ENCODE measurements at places on chromosomes 16 and 17. TPM values are rescaled to one million over a fixed set of nuclear protein-coding genes. Genes with fewer than 3 reads are reported as not detected.

GRCh38 chr17:80760511-80760911 is 215.9 kb downstream of the RPTOR start:
- DNase-seq = no peak

GRCh38 chr17:71460943-71461342 is 659.9 kb upstream of the SOX9 start:
- DNase-seq = no peak

DNA sequence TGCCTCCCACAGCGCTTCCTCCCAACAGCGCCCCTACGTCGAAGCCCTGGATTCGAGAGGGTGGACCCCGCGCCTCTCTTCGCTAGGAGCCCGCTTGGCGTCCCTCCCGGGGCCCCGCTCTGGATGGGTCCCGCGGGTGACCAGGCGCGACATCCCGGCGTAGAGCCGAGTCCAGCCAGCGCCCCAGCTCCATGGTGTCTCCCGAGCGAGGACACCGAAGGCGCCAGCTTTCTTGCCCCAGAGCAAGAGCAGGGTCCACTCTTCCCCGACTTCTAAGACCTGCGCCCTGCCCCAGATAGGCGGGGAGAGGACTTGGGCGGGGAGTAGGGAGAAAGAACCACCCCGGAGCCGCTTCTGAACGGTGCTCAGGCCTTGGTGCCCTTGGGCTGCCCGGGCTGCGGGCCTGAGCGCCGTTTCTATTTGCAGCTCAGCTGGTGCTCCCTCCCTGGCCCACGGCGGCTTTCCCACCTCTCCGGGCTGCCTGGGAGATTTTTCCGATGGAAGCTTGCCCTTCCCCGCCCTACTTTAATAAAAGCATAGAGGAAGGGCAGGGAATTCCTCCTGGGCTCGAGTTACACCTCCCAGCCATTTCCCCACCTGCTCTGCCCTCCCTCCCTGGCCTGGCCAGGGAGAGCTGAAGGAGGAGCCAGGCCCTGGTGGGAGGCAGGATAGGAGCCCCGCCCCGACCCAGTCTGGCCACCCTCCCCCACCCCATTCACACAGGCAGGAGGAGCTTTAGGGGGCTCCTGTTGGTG is 1.8 kb downstream of the MMP15 start:
- DNase-seq = peak; percentile 81

DNA sequence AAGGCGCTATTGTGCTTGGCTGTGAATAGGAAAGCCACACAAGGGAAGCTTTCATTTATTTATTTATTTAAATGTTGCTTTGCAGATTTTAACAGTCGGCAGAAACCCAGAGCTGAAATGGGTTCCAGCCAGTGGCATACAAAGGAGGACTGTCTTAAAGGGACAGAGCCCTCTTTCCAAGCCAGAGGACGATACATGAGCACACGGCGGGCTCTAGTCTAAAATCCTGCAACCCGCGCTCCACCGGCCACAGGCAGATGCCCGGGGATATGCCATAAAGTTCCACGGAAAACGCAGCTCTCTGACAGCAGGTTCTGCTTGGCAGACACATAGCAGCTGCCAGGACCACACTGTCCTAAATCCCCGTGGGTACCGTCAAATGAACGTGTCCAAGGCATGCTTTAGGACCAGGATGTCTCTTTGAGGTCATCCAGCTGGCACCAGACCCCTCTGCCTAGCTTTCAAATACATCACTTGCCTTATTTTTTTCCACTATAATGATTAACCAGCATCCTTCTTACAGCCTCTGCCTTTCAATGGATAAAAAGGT is 64.6 kb downstream of the CYTH1 start:
- DNase-seq = no peak

DNA sequence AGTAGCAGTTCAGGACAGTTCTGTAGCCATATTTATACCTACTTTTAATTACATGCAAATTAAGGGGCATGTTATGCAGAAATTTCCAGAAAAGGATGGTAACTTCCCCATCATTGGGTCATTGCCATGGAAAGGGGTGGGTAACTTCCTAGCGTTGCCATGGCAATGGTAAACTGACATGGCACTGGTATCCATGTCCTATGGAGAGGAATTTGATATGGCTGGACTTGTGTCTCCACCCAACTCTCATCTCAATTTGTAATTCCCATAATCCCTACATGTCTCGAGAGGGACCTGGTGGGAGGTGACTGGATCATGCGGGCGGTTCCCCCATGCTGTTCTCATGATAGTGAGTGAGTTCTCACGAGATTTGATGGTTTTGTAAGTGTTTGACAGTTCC is 35.6 kb upstream of the CACNG4 start:
- DNase-seq = no peak

DNA sequence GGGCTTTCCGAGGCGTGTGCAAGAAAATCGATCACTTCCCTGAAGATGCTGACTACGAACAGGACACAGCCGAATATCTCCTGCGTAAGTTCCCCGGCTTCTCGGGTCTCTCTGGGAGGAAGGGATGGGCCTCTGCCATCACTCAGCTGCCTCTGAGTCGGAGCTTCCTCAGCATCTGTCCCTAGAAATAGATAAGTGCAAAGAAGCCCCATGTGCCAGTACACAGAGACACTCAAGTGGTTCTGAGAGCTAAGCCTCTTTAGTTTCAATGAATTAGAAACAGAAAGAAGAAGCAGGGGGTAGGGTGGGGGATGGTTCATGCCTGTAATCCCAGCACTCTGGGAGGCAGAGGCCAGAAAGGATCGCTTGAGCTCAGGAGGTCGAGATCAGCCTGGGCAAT is 90.6 kb downstream of the CACNG3 start:
- DNase-seq = no peak

DNA sequence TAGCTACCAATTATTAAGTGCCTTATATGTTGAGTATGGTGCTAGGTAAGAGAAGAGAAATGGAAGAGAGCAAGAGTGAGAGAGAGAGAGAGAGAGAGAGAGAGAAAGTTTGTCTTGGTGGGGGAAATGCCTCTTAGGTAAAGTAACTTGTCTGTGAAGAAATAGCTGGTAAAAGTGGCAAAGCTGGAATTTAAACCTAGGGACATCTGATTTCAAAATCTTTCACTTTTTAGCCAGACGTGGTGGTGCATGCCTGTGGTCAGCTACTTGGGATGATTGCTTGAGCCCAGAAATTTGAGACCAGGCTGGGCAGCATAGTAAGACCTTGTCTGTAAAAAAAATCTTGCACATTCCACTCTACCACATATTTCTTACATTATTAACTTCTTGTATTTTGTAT is 23.0 kb upstream of the CDR2 start:
- no peak for DNase-seq

DNA sequence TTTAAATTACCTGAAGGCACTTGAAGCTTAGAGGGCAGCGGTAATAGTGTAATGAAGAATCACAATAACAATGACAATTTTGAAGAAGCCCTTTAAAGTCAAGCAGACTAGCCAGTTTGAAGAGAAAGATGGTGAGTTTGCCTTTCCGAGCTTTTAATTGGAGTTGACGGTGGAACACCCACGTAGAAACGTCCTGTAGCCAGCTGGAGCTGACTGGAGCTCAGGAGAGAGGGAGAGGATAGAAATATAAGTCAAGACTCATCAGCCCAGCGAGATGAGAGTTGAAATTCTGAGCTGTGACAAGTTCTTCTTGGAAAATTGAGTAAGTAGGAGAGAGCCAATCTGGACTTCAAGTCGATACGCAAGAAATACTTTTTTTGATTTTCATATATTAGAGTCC is 91.7 kb upstream of the CACNG3 start:
- no peak for DNase-seq

DNA sequence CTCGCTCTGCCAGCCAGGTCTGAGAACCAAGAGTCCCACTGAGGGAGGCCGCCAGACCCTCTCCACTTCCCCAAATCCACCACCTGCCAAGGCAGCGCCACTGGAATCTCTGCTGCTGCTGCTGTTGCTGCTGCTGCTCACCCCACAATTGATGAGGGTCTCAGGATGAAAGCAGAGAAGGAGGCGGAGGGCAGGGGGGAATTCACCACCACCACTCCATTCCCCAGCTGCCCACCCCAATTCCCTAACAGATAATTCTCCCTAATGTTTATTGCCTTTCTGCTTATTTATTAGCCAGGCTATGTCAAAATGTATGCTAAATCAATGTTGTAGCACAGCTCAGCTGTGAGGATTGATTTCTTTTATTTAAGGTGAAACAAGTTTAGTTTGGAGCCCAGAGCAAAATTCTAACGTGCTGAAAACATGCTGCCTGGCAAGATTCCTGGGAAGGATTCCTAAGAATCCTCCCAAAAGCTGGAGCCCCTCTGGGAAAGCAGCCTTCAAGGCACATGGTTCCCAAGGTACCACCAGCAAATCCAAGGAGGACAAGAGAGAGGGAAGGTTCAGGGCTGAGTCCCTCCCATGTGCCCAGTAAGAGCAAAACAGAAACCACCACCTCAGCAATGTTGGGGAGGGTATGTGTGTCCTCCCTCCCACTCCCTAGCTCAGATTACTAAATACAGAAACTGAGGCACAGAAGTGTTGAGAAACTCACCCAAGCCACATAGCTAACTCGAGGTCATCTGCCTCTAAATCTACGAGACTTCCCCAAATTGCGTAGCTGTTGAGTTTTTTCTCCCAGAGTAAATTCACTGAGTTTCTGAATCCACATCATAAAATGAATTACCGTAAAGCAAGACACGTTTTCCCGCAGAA is 12.2 kb upstream of the CDH5 start:
- peak; percentile 8 for DNase-seq

DNA sequence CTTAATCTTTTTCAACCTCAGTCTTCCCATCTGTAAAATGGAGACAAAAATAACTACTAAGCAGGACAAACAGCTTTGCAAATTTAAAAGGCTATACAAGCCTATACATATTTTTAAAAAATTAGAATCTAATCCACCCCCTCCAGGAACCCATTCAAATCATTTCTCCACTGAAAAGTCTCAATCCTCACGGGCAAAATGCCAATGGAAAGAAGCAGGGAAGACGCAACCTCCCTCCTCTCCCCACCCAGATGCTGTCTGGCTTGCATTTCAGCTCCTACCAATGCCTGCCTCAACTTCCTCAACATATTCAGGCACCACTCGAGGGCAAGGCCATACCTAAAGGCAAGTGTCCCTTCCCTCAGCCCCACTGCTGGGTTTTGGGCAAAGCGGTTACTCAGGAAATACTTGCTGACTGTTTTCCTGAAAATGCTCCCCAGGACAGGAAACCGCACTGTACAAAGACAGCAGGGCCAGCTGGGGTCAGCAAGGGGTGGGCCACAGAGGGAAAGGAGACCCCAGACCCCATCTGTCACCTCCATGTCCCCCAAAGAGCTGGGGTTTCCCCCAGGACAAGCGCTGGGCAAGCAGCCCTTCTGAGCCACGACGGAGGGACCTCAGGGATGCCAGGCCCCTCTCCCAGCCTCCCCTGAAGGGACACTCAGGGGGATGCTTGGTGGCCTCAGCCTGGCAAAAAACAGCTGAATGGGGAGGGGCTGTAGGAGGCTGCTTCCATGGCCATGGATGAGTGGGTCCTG is 47.7 kb upstream of the DOC2B start:
- DNase-seq = no peak

DNA sequence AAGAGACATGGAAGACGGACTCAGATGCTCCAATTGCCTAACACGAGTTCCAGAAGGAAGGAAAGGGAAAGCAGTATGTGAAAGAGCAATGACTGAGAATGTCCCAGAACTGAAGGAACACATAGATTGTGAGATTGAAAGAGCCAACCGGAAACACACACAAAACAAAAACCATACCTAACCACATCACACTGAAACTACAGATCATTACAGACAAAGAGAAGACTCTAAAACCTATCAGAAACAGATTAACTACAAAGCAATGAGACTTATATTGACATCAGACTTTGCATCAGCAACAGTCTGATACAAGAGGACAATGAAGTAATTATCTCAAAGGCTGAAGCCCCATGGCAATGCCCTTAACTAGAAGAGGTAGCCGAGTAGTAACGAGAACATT is 45.6 kb upstream of the CLEC18B start:
- DNase-seq = no peak

DNA sequence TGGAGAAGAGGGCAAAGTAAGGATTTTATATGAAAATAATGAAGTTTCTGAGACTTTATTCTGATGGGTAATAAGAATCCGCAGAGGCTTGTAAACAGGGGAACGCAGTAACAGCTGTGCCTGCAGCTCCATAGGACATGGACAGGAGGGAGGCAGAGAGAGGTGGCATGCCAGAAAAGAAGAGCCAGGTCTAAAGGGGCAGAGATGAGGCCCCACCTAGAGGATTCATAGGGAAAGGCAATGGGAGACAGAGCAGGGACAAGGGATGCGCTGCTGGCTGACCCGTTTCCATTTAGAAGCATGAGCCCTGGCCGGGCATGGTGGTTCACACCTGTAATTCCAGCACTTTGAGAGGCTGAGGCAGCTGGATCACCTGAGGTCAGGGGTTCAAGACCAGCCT is 340.3 kb upstream of the CDH5 start:
- DNase-seq = no peak

- DNase-seq = no peak
Measured at GRCh38 chr16:87682852-87683399, 80.6 kb downstream of the JPH3 start.

The C1QTNF1 gene
- total RNA-seq = 28.3 TPM

The TOB1 gene
- 70.1 TPM for total RNA-seq

Data from upper lobe of right lung (tissue), 1 donor.